AG08395 (cell line): ENCODE measurements at places on chromosomes 12 and 14.
A peak's percentile ranks its signal among the peaks of the same experiment; 100 is the strongest.

GRCh38 chr12:117344716-117345115 lies 16.7 kb downstream of the NOS1 start:
- no peak for DNase-seq

- DNase-seq = no peak
Observed at GRCh38 chr14:68519671-68520187, 273.1 kb downstream of the ZFP36L1 start.

DNA sequence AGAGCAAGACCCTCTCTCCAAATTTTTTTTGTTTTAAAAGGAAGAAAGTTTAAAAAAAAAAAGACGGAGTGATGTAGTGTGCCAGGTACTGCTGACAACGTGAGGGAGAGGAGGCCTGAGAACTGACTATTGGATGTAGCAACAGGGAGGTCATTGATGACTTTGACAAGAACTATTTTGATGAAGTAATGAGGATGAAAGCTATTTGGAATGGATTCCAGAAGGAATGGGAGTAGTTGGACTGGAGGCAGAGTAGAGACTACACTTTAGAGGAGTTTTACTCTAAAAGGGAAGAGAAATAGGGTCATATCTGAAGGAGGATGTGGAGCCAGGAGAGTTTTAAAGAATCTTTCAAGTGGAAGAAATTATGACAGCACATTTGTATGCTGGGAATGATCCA lies 27.8 kb upstream of the SLC38A2 start:
- peak; percentile 35 for DNase-seq

- peak; percentile 70 for DNase-seq
Observed at GRCh38 chr12:95633049-95633731, 81.9 kb upstream of the USP44 start.

GRCh38 chr12:95118788-95119179 lies 45.4 kb upstream of the NR2C1 start:
- DNase-seq = no peak

GRCh38 chr14:19917243-19917642 lies 3.2 kb upstream of the OR4K5 start:
- DNase-seq = no peak

GRCh38 chr12:62748941-62749468 lies 185.9 kb downstream of the PPM1H start:
- no peak for DNase-seq

DNA sequence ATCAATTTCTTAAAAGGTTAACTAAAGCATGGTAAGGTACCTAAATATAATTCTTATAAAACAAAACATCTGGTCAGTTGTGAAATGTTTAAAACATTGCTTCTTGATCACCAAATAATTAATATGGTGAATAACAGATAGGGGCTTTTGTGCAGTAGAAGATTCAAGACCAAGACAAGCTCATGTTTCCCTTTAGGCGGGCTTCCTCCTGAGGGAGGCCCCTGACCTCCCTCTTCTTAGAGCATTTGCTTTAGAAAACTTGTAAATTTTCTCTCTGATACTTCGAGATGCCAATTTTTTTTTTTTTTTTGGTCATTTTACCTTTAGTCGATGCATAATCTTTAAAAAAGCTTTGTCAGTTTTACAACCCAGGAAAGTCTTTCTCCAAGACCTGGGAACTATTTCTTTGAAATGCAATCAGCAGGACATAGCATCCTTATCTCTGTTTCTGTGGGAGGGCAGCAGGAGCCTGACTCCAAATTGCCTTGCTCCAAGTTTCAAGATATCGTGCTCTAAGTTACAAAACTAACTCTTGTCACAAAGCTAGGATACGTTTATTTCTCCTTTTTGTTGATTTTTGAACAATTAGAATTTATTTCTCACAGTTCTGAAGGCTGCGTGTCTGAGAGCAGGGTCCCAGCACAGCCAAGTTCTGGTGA lies 66.6 kb upstream of the BICD1 start:
- no peak for DNase-seq

GRCh38 chr12:103821773-103822172 lies 19.3 kb downstream of the NT5DC3 start:
- DNase-seq = peak; percentile 22

DNA sequence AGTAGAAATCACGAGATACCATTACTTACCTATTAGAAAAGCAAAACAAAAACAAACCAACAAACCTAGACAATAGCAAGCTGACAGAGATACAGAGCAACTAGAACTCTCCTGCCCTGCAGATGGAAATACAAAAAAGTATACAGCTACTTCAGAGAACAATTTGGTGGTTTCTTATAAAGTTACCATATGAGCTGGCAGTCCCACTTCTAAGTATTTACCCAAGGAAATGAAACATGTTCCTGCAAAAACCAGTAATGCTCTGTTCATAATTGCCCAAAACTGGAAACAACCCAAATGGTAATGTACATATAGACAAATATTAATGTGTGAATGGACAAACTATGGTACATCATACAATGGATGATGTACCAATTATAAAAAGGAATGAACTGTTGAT lies 31.7 kb downstream of the FUT8 start:
- no peak for DNase-seq

GRCh38 chr12:14854586-14855183 lies 11.4 kb upstream of the ART4 start:
- DNase-seq = peak; percentile 32

GRCh38 chr12:130818635-130819576 lies 20.1 kb downstream of the STX2 start:
- peak; percentile 64 for DNase-seq

GRCh38 chr14:54804538-54805041 lies 98.0 kb downstream of the GCH1 start:
- DNase-seq = no peak

GRCh38 chr12:32087306-32087705 lies 19.3 kb upstream of the BICD1 start:
- DNase-seq = no peak
